ENCODE measurements at places on chromosomes 6 and 20. TPM values are rescaled to one million over a fixed set of nuclear protein-coding genes. Genes with fewer than 3 reads are reported as not detected.

DNA sequence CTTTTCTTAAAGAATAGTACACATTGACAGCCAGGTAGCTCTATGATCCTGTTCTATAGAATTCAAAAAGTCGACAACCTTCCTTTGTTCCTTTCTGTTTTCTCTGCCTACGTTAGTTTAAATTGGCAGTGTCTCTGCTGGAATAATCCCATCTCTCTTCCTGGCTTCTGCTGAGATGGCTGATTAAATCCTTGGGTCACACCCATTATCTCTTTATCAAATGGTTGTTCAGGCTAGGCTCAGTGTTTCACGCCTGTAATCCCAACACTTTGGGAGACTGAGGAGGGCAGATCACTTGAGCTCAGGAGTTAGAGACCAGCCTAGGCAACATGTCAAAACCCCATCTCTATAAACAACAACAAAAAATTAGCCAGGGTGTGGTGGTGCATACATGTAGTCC is 44.4 kb downstream of the HFE start:
- H3K4me1 ChIP-seq: peaks cover 51% of the 10 kb centered on the region
- DNase-seq: no peak
- peaks cover 15% of the 10 kb centered on the region for H3K36me3 ChIP-seq

The ALDH8A1 gene
- total RNA-seq: 1.2 TPM

DNA sequence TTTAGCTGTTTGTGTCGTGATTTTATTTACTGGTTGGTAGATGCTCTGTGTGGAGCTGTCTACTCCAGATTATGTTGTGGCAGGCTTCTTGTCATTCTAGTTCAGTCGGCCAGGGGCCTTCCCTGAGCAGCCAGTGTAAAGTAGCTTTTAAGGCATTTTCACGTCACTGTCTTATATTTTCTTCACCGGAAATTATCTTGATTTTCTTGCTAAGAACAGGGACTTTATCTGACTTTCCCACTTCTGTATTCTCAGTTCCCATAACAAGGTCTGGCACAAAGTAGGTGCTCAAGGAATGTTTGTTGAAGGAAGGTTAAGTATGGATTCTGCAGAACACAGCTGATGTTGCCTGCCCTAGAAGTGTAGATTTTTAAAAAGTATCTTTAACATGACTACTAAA is 868 bp downstream of the LTV1 start:
- H3K4me3 ChIP-seq: peak overlapping the region; percentile 98
- peak overlapping the region; percentile 99 for H3K27ac ChIP-seq
- no peaks in the 10 kb centered on the region for H3K27me3 ChIP-seq
- H3K36me3 ChIP-seq: peaks cover 46% of the 10 kb centered on the region
- peaks cover 28% of the 10 kb centered on the region for H3K4me1 ChIP-seq
- peak; percentile 6 for DNase-seq

DNA sequence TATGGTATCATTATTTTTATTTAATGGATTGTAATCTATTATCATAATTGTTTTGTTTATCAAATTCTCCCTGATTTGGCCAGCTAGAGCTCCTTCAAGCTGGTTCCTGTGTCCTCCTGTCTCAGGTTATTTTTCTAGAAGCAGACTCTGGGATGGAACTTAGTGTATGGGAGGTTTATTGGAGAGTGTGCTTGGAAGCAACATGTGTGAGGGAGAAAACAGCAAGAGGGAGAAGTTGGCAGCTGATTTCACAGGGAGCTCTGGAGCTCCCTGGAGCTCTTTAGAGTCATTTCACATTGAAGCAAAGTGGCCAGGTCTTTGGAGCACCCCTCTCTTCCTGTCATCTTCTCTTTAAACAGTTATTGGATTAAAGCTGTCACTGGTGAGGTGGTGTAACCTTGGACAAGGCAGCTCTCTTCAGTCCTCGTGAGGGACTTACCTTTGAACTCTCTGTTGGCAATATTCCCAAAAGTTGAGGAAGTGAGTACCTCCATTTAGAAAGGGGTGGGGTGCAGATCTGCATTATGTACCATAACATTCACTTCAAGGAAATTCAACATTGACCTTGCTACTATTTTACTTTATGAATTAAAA is 103.6 kb downstream of the PHF3 start:
- no peaks in the 10 kb centered on the region for H3K4me1 ChIP-seq
- no peak overlapping the region for H3K27ac ChIP-seq
- H3K27me3 ChIP-seq: no peaks in the 10 kb centered on the region
- no peak for DNase-seq
- H3K4me3 ChIP-seq: no peak overlapping the region

- no peaks in the 10 kb centered on the region for H3K36me3 ChIP-seq
- H3K27ac ChIP-seq: no peak overlapping the region
- no peak overlapping the region for H3K4me3 ChIP-seq
- no peaks in the 10 kb centered on the region for H3K4me1 ChIP-seq
- DNase-seq: no peak
Measured at GRCh38 chr20:46148313-46149208, 30.4 kb downstream of the CD40 start.

DNA sequence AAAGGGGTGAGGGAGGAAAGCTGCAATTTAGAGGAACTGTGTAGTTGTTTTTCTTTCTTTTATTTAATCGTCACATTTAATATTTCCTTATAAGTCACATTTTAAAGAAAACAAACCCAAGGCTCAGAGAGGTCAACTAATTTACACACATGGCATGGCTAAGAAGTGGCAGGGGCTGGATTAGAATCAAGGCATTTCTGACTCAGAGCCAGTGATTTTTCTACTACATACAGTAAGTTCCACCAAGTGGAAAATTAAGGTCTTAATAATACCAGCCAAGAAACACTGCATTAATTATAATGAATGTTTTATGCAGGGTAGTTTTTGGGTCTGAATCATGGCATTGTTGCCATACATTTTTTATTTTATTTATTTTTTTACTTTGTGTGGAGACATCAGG is 607.7 kb upstream of the CITED2 start:
- H3K4me3 ChIP-seq: no peak overlapping the region
- peaks cover 5% of the 10 kb centered on the region for H3K4me1 ChIP-seq
- no peak for DNase-seq
- no peaks in the 10 kb centered on the region for H3K36me3 ChIP-seq
- H3K27ac ChIP-seq: no peak overlapping the region

DNA sequence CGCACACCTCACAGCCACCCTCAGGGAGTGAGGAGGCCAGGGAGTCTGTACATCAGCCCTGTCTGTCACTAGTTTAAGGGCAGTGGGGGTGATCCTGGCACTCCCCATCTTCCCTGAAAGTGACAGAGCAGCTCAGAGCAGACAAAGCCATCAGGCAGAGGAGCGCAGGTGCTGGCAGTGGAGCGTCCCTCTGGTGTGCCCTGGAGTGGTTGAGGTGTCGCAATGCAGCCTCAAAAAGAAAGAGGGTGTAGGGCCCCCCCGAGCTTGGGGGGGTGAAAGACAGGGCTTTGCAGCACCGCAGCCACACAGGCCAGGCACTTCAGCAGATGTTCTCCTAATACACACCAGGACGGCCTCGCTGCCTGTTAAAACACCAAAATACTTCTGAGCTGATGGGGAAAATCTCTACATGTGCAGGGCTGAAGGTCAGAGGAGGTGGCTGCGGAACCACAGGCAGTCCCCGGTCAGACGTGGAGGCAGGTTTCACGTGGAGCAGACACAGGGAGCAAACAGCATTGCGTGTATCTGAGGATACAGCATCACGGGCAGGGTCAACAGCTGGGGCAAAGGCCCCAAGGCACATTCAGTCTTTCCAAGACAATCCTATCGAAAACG is 69.5 kb downstream of the PREX1 start:
- peaks cover 82% of the 10 kb centered on the region for H3K4me1 ChIP-seq
- peaks cover 70% of the 10 kb centered on the region for H3K36me3 ChIP-seq
- peak overlapping the region; percentile 25 for H3K4me3 ChIP-seq
- H3K27ac ChIP-seq: peak overlapping the region; percentile 90
- no peaks in the 10 kb centered on the region for H3K27me3 ChIP-seq

The ZCCHC3 gene
- total RNA-seq: 17.8 TPM

GRCh38 chr20:54058420-54059139 is 11.8 kb downstream of the BCAS1 start:
- no peaks in the 10 kb centered on the region for H3K4me1 ChIP-seq
- no peaks in the 10 kb centered on the region for H3K36me3 ChIP-seq

DNA sequence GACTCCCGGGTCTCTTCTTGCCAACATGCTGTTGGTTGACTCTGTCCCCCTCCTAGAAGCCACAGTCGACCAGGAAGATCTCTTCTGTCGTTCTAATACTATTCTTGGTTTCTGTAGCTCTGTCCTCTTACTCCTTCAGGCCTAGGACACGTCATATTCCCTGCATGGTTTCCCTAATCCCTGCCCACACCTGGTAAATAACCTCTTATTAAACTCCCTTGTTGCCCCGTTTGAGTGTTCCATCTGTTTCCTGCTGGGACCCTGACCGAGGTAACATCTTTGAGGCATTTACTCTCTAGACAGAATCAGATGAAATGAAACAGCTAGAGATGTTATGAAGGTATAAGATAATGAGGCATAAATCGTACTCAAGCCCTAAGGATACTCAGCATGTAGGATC is 68.1 kb downstream of the PLCB4 start:
- no peaks in the 10 kb centered on the region for H3K36me3 ChIP-seq
- H3K4me3 ChIP-seq: no peak overlapping the region
- H3K27ac ChIP-seq: no peak overlapping the region

The AKAP12 gene
- 4.0 TPM for total RNA-seq

All from activated CD8-positive, alpha-beta T cell treated with anti-CD3 and anti-CD28 coated beads for 36 hours (primary cell).